Uterus (tissue), 4 donors: ENCODE measurements at places on chromosomes 2 and 18. TPM values are rescaled to one million over a fixed set of nuclear protein-coding genes. Genes with fewer than 3 reads are reported as not detected.

NRP2 gene
- 113 TPM for total RNA-seq

ALK gene
- not detected for total RNA-seq

METTL21A gene
- total RNA-seq, result 14.1 TPM

CYTIP gene
- 2.6 TPM for total RNA-seq

MC4R gene
- total RNA-seq, result not detected

LYG2 gene
- not detected for total RNA-seq

RESP18 gene
- total RNA-seq, result not detected

MPHOSPH10 gene
- 15.4 TPM for total RNA-seq

ARHGAP25 gene
- 11.4 TPM for total RNA-seq

HSBP1L1 gene
- total RNA-seq, result 21.3 TPM

AQP12A gene
- total RNA-seq, result not detected

NOSTRIN gene
- total RNA-seq, result 192 TPM

MEP1B gene
- total RNA-seq, result not detected

ANXA4 gene
- total RNA-seq, result 78.5 TPM

EFEMP1 gene
- 205 TPM for total RNA-seq

XDH gene
- total RNA-seq, result not detected

ALPI gene
- total RNA-seq, result not detected

KLHL30 gene
- under 0.01 TPM for total RNA-seq
